Fibroblast of skin of abdomen (primary cell): ENCODE measurements at places on chromosomes 7 and 10.
A peak's percentile ranks its signal among the peaks of the same experiment; 100 is the strongest.

GRCh38 chr7:92161271-92161670 lies 17.7 kb downstream of the LRRD1 start:
- DNase-seq = no peak

GRCh38 chr10:122441961-122442360 lies 12.5 kb upstream of the ARMS2 start:
- DNase-seq = peak; percentile 45

- DNase-seq = no peak
Measured at GRCh38 chr7:139339025-139339424, 2.1 kb upstream of the FMC1 start.

GRCh38 chr10:99943908-99944307 lies 65.8 kb downstream of the DNMBP start:
- DNase-seq = no peak

DNA sequence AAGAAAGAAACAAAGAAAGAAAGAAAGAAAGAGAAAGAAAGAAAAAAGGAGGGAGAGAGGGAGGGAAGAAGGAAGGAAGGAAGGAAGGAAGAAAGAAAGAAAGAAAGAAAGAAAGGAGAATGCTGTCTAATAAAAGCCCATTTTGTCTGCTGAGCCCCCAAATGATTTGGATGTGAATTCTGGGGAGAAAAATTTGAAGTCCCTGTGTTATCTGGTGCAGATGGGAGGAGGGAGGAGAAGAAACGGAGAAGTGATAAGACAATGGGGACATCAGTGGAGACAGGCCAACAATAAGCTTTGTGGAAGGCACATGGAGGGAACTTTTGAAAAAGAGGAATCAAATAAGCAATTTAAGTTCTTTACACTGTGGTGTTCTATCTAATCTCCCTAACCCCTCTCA lies 24.6 kb upstream of the TMEM273 start:
- no peak for DNase-seq

DNA sequence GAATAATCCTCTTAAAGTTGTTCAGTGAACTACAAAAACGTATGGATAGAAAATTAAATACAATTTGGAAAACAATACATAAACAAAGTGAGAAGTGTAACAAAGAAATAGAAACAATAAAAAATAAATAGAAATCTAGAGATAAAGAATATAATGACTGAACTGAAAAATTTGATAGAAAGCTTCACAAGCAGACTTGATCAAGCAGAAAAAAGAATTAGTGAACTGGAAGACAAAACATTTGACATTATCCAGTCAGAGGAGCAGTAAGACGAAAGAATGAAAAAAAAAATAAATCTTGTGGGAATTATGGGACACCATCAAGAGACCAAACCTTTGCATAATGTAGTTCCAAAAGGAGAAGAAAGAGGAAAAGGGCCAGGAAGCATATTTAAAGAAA lies 32.4 kb upstream of the NPY start:
- DNase-seq = no peak

DNA sequence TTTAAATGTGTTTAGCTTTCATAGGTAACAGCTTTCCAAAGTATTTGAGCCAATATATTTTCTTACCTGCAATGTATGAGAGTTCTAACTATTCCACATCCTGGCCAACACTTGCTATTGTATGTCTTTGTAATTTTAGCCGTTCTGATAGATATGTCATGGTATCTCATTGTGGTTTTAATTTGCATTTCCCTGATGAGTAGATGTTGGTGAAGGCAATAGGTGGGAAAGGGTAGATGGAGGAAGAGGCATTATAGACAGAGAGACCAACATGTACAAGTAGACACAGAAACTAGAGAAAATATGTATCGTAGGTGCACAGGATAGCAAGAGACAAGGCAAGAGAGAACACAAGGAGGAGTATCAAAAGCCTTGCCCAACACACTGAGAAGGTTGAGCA lies 54.8 kb upstream of the CCDC71L start:
- no peak for DNase-seq

- DNase-seq = peak; percentile 10
Measured at GRCh38 chr7:113371416-113372043, 253.2 kb upstream of the SMIM30 start.

DNA sequence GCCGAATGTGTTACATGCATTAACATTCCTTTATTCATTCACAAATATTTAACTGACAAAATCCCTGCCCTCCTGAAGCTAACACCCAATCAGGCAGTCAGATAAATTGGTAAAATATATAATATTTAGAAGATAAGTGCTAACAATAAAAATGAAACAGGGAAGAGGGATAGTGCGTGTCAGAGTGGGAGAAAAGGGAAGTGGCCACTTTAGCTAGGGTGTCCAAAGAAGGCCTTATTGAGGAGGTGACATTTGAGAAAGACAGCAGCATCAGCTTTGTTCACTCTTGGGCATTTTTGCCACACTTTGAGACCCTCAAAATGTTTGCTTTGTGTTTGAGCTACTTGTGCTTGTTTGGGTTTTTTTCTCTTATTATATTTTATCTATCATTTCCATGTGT lies 317.8 kb downstream of the SNX13 start:
- DNase-seq = no peak

DNA sequence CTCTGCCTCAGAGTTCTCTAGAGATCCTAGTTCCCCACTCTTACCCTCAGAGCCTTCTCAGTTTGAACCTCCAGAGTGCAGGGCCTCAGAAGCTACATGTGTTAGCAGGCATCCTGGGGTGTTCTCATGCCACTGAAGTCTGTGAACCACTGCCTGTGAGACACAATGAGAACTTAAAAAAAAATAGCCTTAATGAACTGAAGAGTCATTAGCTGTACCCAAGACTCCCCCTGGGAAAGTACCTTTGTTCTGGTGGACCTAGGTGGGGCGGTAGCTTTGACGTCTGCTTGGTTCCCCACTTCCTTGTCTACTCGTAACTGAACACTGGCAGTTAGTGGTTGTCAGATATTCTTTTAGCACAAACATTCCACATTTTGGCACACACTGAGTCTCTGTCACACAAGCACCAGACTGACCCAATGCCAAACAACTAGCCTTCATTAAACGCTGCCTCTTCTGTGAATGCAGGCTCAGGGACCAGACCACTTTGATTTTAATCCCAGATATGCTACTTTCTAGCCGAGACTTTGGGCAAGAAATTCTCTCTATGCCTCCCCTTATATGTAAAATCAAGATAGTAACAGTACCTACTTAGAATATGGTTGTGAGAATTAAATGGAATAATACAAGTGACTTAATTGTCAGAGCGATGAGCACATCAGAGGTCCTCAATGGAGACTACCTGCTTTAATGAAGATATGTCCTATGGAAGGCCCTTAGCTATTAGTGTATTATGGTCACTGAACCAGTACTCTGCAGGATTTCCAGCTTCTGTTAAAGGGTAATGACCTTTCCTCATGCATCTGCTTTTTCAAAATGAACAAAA lies 75.3 kb upstream of the CC2D2B start:
- no peak for DNase-seq

DNA sequence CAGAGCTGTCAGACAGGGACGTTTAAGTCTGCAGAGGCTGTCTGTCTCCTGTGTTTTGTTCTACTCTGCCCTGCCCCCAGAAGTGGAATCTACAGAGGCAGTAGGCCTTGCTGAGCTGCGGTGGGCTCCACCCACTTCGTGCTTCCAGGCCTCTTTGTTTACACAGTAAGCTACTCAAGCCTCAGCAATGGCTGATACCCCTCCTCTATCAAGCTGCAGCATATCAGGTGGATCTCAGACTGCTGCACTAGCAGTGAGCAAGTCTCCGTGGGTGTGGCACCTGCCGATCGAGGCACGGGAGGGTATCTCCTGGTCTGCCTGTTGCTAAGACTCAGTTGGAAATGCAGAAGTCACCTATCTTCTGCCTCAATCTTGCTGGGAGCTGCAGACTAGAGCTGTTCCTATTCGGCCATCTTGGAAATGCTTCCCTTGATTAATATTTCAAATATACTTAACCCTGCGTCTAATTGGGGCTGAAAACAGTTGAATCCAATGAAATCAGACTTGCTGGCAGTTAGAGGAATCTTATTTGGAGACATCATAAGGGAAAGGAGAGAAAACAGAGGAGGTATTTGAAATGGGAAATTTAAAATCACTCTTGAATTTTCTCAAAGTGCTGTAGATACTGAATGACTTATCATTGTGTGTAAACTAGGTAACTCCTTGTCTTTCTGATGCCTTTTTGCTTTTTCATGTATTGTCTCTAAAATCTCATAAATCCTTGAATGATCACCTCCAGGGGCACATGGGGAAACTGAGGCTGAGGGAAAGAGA lies 13.8 kb upstream of the CYP3A5 start:
- no peak for DNase-seq

DNA sequence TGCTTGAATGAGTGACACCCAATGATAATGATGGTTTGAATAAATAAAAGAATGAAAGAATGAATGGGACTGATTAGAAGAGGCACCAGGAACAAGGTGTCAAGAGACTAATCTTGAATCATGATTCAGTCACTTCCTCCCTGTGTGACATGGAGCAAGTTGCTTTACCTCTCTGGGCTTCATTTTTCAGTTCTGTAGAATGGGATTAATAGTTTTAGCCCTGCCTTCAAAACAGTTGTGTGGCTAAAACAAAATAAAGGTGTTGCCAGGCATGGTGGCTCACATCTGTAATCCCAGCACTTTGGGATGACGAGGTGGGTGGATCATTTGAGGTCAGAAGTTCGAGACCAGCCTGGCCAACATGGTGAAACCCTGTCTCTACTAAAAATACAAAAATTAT lies 37.6 kb downstream of the MYL10 start:
- DNase-seq = no peak

DNA sequence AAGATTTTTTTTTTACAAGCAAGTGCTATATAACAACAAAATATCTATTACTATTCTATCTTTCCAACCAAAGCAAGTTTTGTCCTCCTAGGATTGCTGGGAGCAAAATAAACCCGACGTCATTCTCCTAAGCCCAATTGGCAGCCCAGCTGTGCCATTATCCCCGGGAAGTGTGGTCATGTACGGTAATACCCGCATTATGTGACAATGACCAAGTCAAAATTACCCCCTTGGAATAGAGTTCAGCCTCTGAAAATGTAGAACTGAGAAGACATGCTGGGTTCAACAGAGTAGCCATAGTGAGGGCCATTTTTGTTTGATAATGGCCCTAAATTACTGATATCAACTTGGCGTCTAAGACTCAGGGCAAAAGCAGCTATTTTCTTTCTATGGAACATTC lies 215.5 kb downstream of the LRRTM3 start:
- no peak for DNase-seq

- no peak for DNase-seq
Measured at GRCh38 chr7:25459057-25459456, 230.8 kb upstream of the NPVF start.

GRCh38 chr10:88115407-88115806 lies 252.0 kb downstream of the PTEN start:
- no peak for DNase-seq
